ENCODE measurements at places on chromosomes 5 and 9.

GRCh38 chr5:40025586-40025985, 600.8 kb upstream of the DAB2 start:
- no peak for DNase-seq

- DNase-seq, result no peak
Measured at GRCh38 chr9:18499980-18500379, 26.0 kb downstream of the ADAMTSL1 start.

DNA sequence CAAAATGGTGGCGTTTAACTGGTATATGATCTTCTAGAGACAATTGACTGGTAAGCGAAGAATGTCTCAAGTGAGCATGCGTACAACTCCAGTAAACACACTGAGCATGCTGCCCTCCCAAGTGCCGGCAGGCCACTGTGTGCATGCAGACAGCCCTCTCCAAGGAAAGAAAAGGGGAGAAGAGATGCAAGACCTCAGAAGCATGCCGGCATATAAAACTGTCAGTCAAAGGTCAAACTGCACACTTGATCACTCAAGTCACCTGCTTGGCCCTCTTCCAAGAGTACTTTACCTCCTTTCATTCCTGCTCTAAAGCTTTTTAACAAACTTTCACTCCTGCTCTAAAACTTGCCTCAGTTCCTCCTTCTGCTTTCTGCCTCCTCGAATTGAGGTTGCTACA, 910.2 kb downstream of the TAF11L14 start:
- DNase-seq, result no peak

- DNase-seq, result no peak
Measured at GRCh38 chr5:72177538-72177937, 70.3 kb downstream of the MAP1B start.

DNA sequence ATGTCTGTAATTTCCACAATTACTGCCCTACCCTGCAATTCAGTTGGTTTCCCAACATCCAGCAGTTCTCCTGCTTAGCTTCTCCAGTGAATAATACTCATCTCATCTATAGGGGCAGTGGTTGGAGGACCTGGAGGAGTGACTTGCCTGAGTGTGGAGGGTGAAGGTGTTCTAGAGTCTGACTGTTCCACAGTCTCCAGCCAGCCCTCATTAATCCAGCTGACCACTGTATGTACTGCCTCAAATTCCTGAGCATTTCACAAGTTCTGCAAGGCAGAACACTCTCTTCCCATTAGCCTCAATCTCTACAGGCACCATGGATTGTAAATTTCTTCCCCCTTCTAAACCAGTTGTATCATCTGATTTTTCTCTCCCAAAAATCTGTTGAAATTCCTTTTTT, 147.4 kb upstream of the NFIL3 start:
- no peak for DNase-seq

DNA sequence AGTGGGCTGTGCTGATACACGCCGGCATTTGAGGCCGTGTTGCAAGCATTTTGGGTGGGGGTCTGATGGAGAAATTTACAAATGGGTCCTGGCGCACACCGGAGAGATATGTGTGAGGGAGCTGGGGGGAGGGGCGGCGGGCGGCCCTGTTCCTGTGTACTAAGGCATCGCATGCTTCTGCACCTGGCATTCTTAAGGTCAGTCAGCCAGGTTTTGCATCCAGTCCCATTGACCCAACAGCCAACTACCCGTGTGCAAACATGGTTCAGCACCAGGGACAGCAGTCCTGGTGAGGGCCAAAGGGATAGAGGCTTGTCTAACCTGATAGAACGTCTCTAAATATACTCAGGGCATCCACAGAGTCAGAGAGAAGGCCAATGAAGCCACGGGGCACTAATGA, 839 bp downstream of the GABRG2 start:
- DNase-seq, result peak; percentile 89

GRCh38 chr9:70553707-70554673, 139.5 kb upstream of the KLF9 start:
- no peak for DNase-seq

DNA sequence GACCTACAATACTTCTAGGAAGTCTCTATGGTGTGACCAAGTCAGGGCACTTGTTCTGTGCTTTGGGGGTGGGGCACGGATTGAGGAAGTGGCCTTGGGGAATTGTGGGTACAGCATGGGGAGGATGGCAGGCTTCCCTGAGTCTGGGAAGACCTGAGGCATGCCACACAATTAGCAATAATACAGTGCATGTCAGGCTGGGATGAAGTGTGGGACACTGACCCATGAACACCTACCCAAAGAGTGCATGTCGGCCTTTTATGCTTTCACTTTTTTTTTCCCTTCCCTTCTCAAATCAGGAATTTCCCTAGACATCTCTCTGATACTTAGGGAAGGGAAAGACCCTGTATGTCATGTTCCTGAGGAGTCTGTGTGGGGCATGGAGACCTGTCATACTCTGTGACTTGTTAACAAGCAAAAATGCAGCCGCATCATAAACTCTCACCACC, 146.4 kb downstream of the PALM2AKAP2 start:
- no peak for DNase-seq

Measured in nephron progenitor cell (in vitro differentiated cells).